ENCODE measurements at places on chromosomes 2 and 18.

- DNase-seq: no peak
These were observed 6.7 kb downstream of the DSEL start for GRCh38 chr18:67509741-67510391.

- no peak for DNase-seq
These were observed 10.8 kb upstream of the SDC1 start for GRCh38 chr2:20235655-20236305.

GRCh38 chr2:121429119-121429903 lies 101.4 kb upstream of the RNU4ATAC start:
- DNase-seq: no peak

DNA sequence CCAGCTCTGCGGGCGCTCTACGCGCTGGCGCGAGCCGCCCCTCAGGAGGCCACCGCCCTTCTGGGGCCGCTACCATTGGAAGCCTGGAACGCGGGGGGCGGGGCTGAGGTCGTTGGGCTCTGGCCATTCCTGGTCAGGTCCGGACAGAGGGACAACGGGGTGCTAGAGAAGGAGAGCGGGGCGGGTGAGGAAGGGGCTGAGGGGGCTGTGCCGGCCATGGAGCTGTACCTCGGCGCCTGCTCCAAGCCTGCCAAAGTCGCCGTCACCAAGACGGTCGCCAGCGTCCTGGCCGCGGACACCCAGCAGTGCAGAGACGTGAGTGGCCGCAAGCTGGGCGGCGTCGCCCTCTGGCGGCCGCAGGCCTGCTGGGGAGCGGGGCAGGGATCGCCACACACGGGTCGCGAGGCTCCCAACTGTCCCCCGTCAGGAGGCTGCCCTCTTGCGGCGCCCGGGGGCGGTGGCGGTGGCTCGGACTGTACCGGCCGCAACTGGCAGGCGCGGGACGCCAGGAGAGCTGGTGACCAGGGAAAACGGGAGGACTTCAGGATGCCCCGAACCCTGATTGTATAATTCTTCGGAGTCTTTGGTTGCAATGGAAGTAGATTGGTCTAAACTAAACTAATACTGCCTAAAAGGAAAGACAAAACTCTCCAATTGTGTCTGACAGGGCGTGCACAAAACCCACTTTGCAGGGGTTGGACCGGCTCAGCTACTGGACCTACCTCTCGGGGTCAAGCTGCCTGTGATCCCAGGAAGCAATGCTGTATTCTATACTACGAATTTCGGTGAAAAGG lies at the start of gene FSIP2:
Gene FSIP2, plus strand, starts transcription at position 126 of the 794 bp plus-strand sequence. Its CDS starts 91 bp downstream, at position 217.
- DNase-seq: no peak

GRCh38 chr18:42611134-42611533 lies 504.4 kb downstream of the RIT2 start:
- no peak for DNase-seq

DNA sequence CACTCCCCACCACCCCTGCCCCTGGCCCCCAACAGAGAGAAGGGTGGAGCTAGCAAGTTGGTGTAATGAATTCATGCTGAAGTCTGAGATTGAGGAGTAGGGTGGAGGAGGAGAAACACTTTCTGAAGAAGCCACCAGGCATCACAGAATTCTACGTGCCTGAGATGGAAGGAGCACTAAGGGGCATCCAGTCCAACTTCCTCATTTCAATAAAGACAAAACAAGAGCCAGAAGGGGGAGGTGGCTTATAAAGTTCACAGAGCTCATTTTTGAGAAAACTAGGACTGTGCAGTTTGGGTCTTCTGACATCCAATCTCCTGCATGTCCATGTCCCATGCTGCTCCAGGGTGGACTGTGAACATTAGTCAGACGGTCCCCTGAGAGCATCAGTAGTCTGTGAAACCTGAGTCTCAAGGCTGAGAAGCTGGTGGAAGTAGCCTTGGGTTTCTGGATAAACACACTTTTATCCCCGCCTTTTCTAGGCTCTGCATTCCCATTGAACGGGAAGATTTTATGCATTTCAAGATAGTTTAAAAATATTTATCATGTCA lies 77.7 kb downstream of the TRIM43 start:
- no peak for DNase-seq

DNA sequence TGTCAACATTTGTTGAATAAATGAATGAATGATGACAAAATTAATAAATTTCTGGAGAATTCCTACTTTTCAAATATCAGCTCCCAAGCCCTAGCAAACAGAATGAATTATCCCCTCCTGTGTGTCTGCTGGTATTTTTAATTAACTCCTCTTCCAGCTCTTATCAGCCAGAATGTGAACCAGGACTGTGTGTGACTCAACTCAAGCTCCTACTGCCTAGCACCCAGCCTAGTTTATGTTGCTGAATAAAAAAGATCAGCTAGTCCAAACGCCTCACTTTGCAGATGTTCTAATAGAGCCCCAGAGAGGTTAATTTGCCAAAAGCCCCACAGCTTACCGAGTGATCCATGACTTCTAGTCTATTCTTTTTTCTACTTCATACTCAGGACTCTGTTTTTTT lies 50.3 kb downstream of the RABL2A start:
- no peak for DNase-seq

DNA sequence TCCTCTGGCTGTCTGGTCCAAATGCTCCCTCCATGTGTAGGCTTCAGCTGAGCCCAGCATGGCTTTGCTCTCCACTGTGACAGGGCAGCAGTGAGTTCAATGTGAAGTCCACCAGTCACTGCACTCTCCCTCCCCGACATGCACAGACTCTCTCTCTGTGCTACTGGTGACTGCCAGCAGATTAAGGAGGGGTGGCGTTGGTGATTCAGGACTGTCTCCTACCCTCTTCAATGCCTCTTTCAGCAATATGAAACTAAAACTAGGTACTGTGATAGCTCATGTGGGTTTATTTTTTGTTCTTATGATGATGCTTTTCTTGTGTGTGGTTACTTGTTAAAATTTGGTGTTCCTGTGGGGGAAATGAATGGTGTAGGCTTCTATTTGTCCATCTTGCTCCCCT lies 201.0 kb upstream of the RBMS1 start:
- no peak for DNase-seq

- DNase-seq: peak; percentile 82
These were observed 568.4 kb downstream of the TNS1 start for GRCh38 chr2:217434180-217434975.

GRCh38 chr2:239433777-239434403 lies 33.1 kb upstream of the HDAC4 start:
- no peak for DNase-seq

- DNase-seq: no peak
These were observed 14.9 kb downstream of the LPIN2 start for GRCh38 chr18:2997846-2998564.

DNA sequence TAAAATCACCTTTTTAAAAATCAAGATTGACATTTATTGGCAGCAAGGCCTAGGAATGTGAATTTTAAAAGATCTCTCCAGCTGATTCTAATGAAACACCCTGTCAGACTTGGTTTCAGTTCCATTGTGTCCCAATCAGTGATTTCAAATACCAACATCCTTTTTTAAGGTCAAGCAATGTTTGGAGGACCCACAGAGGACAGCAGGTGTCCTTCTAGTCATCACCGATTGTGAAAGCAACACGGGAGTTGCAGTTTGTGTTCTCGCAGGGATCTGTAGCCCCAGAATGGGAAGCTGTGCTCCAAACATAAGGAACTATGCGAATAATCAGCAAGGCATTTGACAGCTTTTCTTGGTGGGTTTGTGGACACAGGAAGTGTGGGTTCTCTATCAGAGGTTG lies 4.5 kb upstream of the KIDINS220 start:
- no peak for DNase-seq

DNA sequence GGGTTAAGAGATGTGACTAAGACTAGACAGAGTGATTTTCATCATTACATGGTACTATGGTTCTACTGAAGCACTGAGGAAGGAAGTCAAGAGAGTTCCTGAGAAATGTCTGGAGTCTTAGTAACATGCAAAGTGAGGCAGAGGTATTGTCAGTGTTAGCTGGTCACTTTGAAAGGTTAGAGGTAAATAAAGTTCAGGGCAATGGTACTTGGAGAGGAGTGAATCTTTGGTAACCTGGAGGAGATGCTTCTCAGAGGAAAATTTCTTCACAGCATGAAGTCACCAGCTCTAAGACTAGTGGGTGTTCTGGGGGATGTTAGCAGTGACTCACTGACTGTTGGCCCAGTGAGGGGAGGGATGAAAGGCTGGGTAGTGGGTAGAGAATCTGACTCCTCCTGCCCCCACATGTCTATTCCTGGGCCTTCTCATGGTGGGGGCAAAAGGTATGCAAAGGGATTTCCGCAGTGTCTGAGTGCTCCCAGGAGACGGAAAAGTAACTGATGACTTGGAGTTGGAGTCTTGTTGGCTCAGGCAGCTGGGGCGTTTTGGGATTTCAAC lies 23.3 kb upstream of the IL1RN start:
- DNase-seq: no peak

DNA sequence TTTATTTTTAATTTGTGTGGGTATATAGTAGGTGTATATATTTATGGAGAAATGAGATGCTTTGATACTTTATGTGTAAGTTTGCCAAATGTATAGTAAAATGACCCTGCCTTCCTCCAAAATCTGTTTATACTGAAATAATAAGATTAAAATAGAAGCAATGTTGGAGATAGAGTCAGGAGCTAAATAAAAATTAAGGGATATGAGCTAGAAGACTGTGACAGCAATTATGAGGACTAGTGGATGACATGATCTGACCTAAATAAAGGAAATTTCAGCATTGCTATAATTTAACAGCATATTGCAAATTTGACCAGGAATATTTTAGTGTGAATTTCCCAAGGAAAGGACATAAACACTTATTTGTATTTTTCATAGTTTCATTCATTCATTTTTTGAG lies 60.7 kb downstream of the ITGB6 start:
- DNase-seq: no peak

GRCh38 chr18:49726675-49726963 lies 86.7 kb downstream of the ACAA2 start:
- no peak for DNase-seq

GRCh38 chr2:33291278-33292013 lies 185.0 kb upstream of the RASGRP3 start:
- peak; percentile 71 for DNase-seq

- no peak for DNase-seq
These were observed 105.7 kb downstream of the KYNU start for GRCh38 chr2:142983174-142983573.

- no peak for DNase-seq
These were observed 186.5 kb upstream of the RASGRP3 start for GRCh38 chr2:33289961-33290360.

Measured in NCI-H2029 (cell line).